ENCODE measurements at places on chromosomes 7 and 10.

- no peak for DNase-seq
Measured at GRCh38 chr10:98316170-98316569, 48.2 kb upstream of the LOXL4 start.

GRCh38 chr7:25722856-25723255 is 429.1 kb upstream of the NFE2L3 start:
- no peak for DNase-seq

DNA sequence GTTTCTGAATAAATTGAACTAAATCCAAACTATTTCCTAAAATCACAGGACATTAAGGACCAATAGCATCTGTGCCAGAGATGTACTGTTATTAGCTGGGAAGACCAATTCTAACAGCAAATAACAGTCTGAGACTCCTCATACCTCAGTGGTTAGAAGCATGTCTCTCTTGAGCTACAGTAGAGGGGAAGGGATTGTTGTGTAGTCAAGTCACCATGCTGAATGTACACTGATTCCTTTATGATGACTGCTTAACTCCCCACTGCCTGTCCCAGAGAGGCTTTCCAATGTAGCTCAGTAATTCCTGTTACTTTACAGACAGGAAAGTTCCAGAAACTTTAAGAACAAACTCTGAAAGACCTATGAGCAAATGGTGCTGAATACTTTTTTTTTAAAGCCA is 13.9 kb downstream of the MEST start:
- no peak for DNase-seq

DNA sequence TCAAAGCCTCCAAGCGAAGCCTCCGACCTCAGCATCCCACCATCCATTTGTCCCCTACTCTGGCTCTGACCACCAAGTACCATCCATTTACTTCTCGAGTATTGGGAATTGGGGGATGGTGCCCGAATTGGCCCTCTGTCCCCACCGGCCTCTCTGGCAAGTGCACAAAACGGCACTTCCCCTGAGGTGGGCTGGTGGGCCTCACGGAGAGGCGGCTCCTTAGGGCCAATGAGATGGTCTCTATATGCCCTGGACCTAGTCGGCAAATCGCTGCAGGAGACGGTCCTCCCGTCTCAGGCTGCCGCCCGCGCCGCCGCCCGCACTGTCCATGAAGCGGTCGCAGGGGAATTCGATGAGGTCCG is 2.8 kb downstream of the TRIL start:
- peak; percentile 32 for DNase-seq

DNA sequence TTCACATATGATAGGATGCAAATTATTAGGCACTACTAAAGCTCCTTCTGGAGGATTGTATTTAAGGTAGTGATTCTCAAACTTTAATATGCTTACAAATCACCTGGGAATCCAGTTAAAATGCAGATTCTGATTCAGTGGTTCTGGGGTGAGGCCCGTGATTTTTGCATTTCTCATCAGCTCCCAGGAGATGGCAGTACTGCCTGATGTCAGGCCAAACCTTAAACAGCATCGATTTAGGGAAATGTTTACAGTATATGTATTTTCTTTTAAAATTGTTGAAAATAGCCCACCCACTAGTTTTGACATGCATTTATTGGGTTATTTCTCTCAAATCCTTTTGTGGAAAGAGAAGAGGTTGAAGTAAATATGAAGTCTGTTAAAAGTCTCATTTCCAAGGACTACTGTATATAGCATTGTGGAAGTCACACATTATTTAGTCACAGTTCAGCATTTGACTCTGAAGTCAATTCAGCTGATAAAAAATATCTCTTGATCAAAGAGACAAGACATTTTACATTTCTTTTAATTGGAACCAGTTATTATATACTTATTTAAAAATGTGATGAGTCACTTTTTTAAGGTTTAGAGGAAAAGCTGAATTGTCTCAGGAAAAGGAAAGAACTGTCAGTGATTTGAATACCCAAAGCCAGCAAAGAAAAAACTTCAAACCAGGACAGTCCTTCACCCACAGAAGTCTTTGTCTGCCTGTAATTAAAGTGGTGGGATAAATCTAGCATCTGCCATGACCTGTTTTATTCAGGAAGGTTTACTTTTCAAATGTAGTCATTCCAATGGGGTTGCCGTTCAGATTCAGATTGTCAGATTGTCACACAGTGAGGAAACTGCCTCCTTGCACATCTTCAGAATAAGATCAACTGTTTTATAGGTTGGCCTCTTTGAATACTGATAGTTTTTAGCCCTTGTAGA is 21.1 kb upstream of the HBP1 start:
- DNase-seq: peak; percentile 34

GRCh38 chr10:73456187-73456890 is 23.0 kb upstream of the MSS51 start:
- peak; percentile 17 for DNase-seq

- no peak for DNase-seq
Measured at GRCh38 chr10:102710609-102711008, 3.6 kb downstream of the ARL3 start.

DNA sequence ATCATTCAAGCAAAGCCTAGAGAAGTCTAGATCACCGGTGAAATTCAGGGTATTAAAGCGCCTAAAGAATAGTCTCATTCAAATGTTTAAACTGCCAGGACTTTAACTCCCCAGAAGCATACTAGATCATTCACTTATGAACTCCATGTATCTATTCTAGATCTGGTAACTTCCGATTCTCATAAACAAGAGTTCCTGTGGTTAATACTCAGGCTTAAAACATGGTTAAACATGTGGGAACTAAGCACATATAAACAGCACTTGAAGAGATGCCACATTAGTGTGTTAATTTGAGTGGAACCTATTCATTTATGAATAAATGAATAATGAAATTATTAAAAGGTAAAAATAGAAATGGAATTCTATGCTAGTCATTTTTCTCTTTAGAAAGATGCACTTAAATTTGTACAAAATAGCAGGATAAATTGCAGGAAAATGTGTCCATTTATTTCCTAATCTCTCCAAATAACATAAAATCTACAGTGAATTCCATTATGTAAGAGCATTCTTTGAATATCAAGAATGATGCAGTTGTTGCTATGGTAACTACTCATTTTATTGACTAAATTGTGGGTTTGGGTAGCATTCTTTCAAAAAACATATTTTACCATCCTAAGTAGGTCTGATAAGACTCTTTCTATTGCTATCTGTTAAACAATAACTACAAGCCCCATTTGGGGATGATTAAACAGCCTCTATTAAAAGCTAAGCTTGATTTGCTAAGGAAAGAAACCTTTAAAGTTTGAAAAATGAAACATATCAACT is 147.6 kb upstream of the TMEM168 start:
- no peak for DNase-seq

DNA sequence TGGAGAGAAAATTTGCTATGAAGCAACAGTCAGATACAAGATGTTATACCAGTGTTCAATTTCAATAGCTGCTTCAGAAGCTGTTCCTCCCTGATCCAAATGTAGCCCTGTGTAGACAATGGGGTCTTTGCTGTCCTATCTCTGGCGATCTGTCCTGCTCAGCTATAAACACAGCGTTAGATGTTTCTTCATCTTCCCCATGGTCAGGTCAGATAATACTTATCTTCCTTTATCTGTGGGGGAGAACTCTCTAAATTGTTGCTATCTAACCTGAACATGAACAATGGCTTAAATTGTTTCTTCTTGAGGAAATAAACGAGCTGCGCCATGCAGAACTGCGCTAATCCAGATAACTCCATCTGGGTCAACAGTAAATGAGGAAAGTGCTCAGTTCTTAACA is 15.6 kb upstream of the KIAA1217 start:
- DNase-seq: no peak

GRCh38 chr7:27141923-27142579 is 1.4 kb downstream of the HOXA5 start:
- no peak for DNase-seq

GRCh38 chr10:114352653-114353298 is 51.5 kb downstream of the AFAP1L2 start:
- no peak for DNase-seq

DNA sequence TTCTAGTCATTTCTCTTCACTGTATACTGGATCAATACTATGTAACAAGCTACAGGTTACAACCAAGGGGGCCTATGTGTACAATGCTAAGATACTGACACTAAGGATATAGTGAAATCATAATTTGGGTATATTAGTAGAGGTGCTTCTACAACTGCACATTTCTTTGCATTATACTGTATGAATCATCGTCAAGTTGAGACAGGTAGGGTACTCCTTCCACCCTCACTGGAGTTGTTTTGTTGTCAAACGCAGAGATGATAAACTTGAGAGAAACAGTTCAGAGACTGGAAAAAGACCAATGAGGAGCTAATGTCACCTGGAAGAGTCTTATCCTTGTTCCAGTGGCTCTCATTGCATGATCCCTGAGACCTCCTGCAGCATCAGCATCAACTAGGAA is 208.2 kb upstream of the PRPS1L1 start:
- no peak for DNase-seq

GRCh38 chr10:62270020-62270419 is 1.4 kb upstream of the RTKN2 start:
- no peak for DNase-seq

DNA sequence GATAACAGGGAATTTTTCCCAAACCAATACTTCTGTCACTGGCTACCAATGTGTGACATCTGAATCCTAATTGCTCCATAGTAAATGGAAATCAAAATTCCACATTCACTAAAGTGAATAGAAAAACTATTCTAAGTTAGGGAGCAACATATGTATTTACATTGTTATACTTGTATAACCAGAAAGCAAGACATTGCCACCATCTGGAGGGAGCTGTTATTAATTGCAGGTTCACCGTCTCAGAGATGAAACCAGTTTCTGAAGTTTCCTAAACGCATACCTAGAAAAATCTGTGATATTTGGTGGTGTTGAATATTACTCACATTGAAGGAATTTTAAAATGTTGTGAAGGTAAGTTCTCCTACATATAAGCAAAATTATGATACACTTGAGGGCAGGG is 390.1 kb downstream of the NXPH1 start:
- no peak for DNase-seq

DNA sequence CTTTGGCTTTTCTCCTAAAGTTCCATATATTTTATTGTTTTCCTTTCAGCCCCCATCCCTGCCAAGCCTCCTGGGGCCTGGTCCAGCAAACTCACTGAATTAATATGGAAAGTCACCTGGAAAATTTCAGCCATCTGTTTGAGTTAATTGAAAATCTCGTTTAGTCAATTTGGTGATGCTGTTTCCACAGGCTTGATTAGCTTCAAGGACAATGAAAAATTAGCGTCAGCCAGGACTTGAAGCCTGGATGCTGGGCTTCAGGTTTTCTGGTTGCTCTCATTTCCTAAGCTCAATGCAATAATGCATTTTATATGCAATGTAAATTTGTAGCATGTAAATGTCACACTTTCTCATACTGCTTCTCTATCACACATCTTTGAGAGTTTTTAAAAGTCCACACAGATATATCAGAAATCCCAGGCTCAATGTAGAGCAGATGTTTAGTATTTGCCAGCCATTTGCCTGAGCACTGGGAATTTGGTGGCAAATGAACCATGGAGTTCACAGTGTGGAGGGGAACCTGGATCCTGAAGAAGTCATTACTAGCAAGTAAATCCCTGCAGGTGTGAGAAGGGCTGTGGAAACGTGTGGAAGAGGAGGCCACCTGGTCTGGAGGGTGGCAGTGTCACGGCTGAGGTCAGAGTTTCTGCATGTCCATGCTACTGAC is 228.5 kb downstream of the PAXIP1 start:
- DNase-seq: no peak

GRCh38 chr10:75565286-75566251 is 134.1 kb downstream of the LRMDA start:
- no peak for DNase-seq

DNA sequence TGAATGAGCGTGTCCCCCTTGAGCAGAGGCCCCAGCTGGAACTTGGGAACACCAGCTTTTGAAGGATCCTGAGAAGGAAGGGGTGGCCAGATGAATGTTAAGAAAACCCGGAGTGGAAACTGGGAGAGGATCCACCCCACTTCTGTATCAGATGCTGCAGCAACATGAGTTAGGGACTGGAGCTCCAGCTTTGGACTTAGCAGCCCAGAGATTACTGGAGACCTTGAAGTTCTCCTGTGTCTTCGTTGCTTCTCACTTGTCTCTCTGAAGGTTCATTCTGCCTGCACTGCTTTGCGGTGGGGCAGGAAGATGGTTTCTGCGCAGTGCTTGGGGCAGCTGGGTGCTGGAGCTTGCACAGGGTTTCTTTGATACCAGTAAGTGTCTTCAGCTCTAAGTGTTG is 9.3 kb downstream of the TMEM248 start:
- no peak for DNase-seq

DNA sequence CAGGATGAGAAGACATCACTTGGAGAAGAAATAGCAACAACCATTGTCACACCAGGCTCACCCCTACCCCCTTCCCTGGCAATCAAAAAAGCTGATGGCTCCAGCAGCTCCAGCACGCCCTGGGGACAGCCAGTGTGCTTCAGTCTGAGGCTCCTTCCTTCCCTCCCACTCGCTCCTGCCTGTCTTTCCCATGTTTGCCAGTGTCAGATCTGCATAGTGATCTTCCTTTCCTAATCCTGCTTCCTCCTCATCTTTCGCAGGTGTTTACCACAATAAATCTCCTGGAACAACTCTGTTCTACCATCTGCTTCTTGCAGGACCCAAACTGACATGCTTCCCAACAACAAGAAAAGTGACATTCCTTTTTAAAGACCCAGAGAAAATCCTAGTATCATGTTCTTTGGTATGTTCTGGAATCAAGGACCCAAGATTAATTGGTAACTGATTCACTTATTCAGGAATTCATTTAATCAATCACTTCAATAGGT is 57.1 kb downstream of the STEAP1B start:
- no peak for DNase-seq

DNA sequence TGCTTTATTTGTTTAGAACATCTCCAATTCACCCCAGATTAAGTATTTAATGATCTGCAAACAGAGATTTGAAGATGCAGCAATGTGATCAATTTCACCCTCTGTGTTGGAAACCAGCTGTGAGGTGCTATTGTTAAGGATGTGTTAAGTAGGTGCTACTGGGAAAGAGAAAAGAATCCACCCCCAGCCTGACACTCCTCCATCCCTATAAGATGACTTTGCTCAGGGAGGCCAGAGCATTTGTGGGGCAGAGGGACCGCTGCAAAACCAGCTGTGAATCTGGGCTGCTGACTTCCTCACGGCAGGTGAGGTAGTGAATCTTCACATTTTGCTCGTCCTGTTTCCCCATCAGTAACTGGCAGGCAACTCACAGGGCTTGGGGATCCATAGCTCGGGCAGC is 297.5 kb downstream of the GFRA1 start:
- DNase-seq: no peak

GRCh38 chr10:48533951-48534720 is 70.7 kb downstream of the ARHGAP22 start:
- DNase-seq: no peak

GRCh38 chr10:58237014-58237834 is 30.5 kb downstream of the IPMK start:
- no peak for DNase-seq

GRCh38 chr10:57692255-57692980 is 575.3 kb downstream of the IPMK start:
- DNase-seq: no peak

All from GM13976 (cell line).